ENCODE measurements at places on chromosomes 12 and 14.
A peak's percentile ranks its signal among the peaks of the same experiment; 100 is the strongest.

DNA sequence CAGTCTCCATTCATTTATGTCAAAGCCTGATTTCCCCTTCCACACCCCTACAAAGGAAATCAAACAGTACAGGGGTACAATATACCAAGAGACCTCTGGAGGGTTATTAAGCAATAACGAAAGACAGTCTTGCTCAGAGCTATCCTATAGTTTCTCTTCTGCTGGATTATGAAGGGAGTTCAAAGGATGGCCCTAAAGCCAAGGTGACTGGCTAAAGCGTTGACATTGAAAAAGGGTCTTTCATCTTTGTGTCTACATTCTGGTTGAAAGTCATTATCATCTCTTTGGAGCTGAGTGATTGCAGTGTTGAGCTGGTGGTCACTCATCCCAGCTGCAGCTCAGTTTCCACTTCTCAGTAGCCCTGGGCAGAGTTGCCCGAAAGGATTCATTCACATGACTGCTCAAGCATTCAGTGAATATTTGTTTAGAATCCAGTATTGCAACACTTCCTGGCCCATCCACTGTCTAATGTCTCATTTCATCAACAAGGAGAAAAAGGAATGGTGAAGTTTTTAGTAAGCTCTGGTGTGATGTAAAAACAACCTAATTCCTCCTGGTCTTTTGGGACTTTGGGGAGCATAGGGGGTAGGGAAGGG lies 19.2 kb upstream of the TBX5 start:
- DNase-seq: peak; percentile 76

GRCh38 chr12:47799357-47799955 lies 20.2 kb downstream of the HDAC7 start:
- no peak for DNase-seq

GRCh38 chr14:61493239-61493638 lies 171.9 kb downstream of the PRKCH start:
- DNase-seq: peak; percentile 87

- DNase-seq: no peak
These were observed 57.5 kb upstream of the TMEM263 start for GRCh38 chr12:106897981-106898901.

- DNase-seq: peak; percentile 5
These were observed 466 bp downstream of the SAV1 start for GRCh38 chr14:50667684-50667995.

- DNase-seq: no peak
These were observed 47.5 kb upstream of the DDX11 start for GRCh38 chr12:31026202-31026601.

- DNase-seq: no peak
These were observed 1120.5 kb upstream of the FLRT2 start for GRCh38 chr14:84409435-84409834.

DNA sequence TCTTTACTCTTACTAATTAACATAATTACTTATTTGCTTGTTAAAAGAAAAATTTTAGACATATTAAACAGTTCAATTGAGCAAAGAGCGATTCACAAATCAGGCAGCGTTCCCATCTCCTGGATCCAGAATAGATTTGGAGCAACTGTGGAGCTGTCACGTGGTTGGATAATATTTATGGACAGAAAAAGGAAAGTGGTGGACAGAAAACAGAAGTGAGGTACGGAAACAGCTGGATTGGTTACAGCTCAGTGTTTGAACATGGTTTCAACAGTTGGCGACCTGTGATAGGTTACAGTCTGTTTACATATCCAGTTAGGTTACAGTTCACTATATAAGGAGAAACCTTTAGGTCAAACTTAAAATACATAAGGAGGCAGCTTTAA lies 19.7 kb upstream of the FAM234B start:
- no peak for DNase-seq

GRCh38 chr14:105502446-105503295 lies 11.6 kb downstream of the TEDC1 start:
- DNase-seq: no peak

All from GM03348 (cell line).